ENCODE measurements at places on chromosomes 11 and 22. TPM values are rescaled to one million over a fixed set of nuclear protein-coding genes. Genes with fewer than 3 reads are reported as not detected.
A peak's percentile ranks its signal among the peaks of the same experiment; 100 is the strongest.

The GRAP2 gene
- 2.7 TPM for total RNA-seq

- no peak for DNase-seq
Observed at GRCh38 chr22:39332441-39333064, 13.1 kb upstream of the RPL3 start.

The E2F8 gene
- total RNA-seq, result 0.62 TPM

The COMMD9 gene
- total RNA-seq, result 51.3 TPM

DNA sequence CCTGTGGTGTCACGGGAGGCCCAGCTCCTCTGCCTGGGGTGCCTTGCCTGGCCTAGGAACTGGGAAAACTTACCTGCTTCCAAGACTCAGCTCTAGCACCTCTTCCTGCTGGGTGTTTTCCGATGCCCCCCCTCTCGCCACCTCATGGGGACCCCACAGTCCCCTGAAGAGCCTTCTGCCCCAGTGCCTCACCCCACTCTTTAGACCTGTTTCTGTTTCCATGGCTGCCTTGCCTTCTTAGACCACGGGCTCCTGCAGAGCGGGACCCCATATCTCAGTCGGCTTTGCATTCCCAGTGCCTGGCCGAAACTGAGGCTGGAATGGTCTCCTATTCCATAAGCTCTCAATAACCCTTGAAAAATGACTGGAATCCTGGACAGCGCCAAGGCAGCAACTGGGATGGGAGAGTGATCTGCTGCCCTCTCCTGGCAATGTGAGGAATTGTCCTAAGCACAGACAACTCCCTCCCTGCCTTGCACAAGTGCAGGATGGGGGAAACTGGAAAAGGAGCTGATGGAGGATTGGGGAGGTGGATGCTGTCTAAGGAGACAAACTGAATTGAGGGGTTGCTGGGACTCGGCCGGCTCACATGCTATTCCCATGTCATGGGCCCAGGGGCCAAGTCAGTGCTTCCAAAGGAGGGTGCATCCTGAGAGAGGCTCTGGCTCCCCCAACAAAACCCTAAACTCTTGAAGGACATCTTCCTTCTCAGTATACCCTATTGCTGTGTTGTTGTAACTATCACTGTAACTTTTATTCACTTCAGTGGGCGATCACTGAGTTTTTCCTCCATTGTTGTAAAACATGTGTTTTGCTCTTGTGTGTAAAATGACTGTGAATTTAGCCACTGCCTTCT lies 26.6 kb upstream of the IL17RA start:
- peak; percentile 67 for DNase-seq
